PC-9 (cell line): ENCODE measurements at places on chromosomes 7 and 10.

DNA sequence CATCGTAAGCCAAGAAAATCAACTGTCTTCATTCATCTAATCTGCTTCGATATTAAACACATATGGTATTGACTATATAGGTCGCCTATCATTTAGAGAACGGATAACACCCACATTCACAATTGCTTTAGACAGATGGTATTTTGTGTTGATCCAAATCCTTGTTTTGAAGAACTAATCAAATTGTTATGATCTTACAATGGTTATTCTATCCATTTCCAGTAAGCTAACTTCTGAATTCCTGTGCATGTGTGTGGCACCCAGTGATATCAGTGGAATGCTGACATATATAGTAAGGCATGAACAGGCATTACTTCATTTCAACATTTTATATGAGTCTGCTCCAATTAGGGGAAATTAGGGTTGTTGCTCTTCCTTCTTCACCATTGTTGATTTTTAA is 98.8 kb downstream of the SEMA3E start:
- no peaks in the 10 kb centered on the region for H3K36me3 ChIP-seq
- peaks cover 8% of the 10 kb centered on the region for H3K4me1 ChIP-seq
- H3K4me3 ChIP-seq = no peak overlapping the region
- DNase-seq = no peak
- H3K27ac ChIP-seq = no peak overlapping the region

GRCh38 chr10:80271416-80271815 is 18.0 kb downstream of the MAT1A start:
- no peak overlapping the region for H3K27ac ChIP-seq
- no peaks in the 10 kb centered on the region; the same call in 1 of the 2 replicates for H3K27me3 ChIP-seq
- no peaks in the 10 kb centered on the region for H3K36me3 ChIP-seq

- H3K27me3 ChIP-seq = no peaks in the 10 kb centered on the region
- no peaks in the 10 kb centered on the region for H3K4me1 ChIP-seq
- no peaks in the 10 kb centered on the region for H3K36me3 ChIP-seq
- DNase-seq = no peak
- H3K27ac ChIP-seq = no peak overlapping the region
These were observed 9.3 kb downstream of the ZNF277 start for GRCh38 chr7:112215787-112216186.

DNA sequence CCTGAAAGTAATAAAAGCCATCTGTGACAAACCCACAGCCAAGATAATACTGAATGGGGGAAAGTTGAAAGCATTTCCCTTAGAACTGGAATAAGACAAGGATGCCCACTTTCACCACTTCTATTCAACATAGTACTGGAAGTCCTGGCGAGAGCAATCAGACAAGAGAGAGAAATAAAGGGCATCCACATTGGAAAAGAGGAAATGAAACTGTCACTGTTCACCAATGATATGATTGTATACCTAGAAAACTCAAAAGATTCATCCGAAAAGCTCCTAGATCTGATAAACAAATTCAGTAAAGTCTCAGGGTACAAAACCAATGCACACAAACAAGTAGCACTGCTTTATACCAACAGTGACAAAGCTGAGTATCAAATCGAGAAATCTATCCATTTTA is 581.7 kb upstream of the TEX47 start:
- no peaks in the 10 kb centered on the region for H3K36me3 ChIP-seq
- H3K4me1 ChIP-seq = no peaks in the 10 kb centered on the region
- no peaks in the 10 kb centered on the region for H3K27me3 ChIP-seq
- DNase-seq = no peak
- H3K27ac ChIP-seq = no peak overlapping the region

DNA sequence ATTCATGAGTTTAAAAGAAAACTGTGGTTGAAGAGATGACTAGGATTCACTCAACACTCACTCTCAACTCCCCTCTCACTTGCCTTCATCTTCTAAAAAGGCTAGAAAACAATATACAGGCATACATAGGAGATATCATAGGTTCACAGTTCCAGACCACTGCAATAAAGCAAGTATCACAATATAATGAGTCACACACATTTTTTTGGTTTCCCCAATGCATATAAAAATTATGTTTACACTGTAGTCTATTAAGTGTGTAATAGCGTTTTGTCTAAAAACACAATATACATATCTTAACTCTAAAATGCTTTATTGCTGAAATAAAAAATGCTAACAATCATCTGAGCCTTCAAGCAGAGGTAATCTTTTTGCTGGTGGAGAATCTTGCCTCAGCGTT is 104.9 kb upstream of the PDE1C start:
- no peak for DNase-seq
- no peak overlapping the region for H3K27ac ChIP-seq
- H3K27me3 ChIP-seq = 0 out of 2 replicates have a peak, but pooled peaks cover 6% of the 10 kb centered on the region
- H3K36me3 ChIP-seq = no peaks in the 10 kb centered on the region
- no peaks in the 10 kb centered on the region for H3K4me1 ChIP-seq

GRCh38 chr7:28546067-28546466 is 133.7 kb downstream of the CREB5 start:
- DNase-seq = no peak
- H3K4me3 ChIP-seq = no peak overlapping the region
- no peak overlapping the region for H3K27ac ChIP-seq
- H3K27me3 ChIP-seq = no peaks in the 10 kb centered on the region
- H3K4me1 ChIP-seq = no peaks in the 10 kb centered on the region

- peaks cover 11% of the 10 kb centered on the region for H3K4me1 ChIP-seq
- no peaks in the 10 kb centered on the region for H3K27me3 ChIP-seq
- H3K27ac ChIP-seq = no peak overlapping the region
- no peak for DNase-seq
- H3K4me3 ChIP-seq = no peak overlapping the region
These were observed 44.4 kb downstream of the GOLGA7B start for GRCh38 chr10:97894092-97894491.

- DNase-seq = no peak
- H3K27ac ChIP-seq = no peak overlapping the region
- peaks cover 37% of the 10 kb centered on the region for H3K27me3 ChIP-seq
- H3K4me3 ChIP-seq = no peak overlapping the region
These were observed 378.8 kb upstream of the SHH start for GRCh38 chr7:156191090-156191489.

GRCh38 chr10:100396605-100397004 is 49.6 kb downstream of the SCD start:
- H3K27me3 ChIP-seq = no peaks in the 10 kb centered on the region
- no peak overlapping the region for H3K27ac ChIP-seq
- no peak overlapping the region for H3K4me3 ChIP-seq

DNA sequence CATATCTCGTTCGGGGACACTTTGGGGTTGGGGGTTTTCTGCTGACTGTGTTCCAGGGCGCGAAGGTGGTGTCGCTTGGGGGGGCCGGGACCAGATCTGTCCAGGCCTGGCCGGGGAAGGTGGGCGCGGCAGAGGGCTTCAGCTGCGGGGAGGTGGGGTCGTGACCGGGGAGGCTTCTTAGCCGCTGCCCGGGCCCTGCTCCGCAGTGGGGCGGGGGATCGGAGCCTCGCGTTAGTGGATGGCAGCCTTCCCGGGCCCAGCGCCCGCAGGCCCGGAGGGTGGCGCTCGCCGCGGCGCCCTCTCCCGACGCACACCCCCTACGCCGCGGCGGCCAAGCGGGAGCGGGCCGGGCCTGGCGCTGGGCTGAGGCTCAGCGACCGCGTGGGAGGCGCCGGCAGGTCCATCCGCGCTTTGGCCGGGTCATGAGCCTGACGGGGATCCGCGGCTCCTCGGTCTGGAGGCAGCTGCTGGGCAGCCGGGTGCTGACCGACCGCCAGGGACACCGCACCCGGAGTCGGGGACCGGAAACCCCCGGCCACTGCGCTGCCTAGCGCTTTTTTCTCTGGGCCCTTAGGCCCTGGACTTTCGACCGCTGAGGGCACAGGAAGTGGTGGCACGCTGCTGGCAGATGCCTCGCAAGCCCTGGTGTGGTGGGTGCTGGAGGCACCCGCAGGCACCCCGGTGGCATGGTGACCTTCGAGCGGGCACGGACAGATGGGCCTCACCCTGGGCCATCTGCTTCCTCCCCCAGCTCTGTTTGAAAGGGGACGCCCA is 1.2 kb downstream of the AGAP3 start:
- no peaks in the 10 kb centered on the region for H3K27me3 ChIP-seq
- H3K36me3 ChIP-seq = no peaks in the 10 kb centered on the region
- peaks cover 36% of the 10 kb centered on the region for H3K4me1 ChIP-seq
- H3K27ac ChIP-seq = peak overlapping the region; percentile 41; the same call in 1 of the 2 replicates

GRCh38 chr10:133159950-133160825 is at the start of gene KNDC1:
KNDC1 (plus strand) TSS chr10:133160219; CDS start chr10:133160468, 249 bp downstream.
- peak within 1 kb of the TSS; percentile 39; the same call in 1 of the 2 replicates for H3K4me3 ChIP-seq
- no peak within 1 kb of the TSS for H3K27ac ChIP-seq
- no peaks in the 10 kb centered on the region for H3K4me1 ChIP-seq

- no peak overlapping the region for H3K4me3 ChIP-seq
- no peaks in the 10 kb centered on the region for H3K27me3 ChIP-seq
- DNase-seq = no peak
- no peaks in the 10 kb centered on the region for H3K36me3 ChIP-seq
These were observed 106.2 kb downstream of the RTKN2 start for GRCh38 chr10:62162261-62162981.

DNA sequence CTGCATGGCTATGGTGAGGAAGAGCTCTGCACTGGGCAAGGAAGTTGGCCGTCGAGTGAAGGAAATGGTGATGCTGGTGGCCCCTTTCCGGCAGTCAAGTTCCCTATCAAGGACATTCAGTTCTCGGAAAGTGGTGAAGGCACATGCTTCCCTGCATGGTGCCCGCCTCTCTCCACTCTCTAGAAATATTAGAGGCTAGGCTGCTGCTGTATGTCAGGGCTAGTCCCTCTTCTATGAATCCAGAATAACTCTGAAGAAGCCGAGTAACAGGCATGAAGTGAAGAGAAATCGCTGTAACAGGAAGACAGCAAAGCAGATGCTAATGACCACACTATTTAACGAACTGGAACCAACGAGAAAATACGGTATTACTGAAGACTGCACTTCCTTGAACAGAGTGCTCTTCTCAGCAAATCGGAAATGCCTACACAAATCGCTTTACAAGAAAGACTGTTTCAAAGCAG is 5.4 kb downstream of the IDI1 start:
- no peaks in the 10 kb centered on the region; the same call in 1 of the 2 replicates for H3K4me1 ChIP-seq
- no peak for DNase-seq
- H3K27me3 ChIP-seq = no peaks in the 10 kb centered on the region
- no peak overlapping the region for H3K27ac ChIP-seq

DNA sequence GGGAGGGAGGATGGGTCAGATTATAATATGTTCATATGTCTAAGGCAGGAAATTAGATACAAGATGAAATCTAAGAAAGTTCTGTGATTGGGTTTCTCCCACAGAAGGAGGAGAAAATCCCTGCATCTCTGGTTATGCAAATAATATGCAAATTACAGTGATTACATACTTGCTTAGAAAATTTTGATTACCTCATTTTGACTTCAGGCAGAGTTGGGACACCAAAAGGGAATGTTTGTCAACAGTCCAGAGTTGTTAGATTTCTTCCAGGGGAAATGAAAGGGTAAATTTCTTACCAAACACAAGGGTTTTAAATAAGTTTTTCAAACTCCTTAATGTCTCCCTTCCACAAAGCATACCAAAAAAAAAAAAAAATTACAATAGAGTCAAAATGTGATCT is 101.4 kb upstream of the STEAP1B start:
- H3K4me3 ChIP-seq = no peak overlapping the region
- H3K27me3 ChIP-seq = no peaks in the 10 kb centered on the region
- H3K36me3 ChIP-seq = no peaks in the 10 kb centered on the region
- peaks cover 15% of the 10 kb centered on the region for H3K4me1 ChIP-seq
